ENCODE measurements at places on chromosomes 5 and 9.
A peak's percentile ranks its signal among the peaks of the same experiment; 100 is the strongest.

GRCh38 chr5:123262216-123262823 is 160.9 kb downstream of the CEP120 start:
- no peak for DNase-seq

GRCh38 chr9:32969270-32969669 is 32.2 kb downstream of the APTX start:
- DNase-seq = no peak

DNA sequence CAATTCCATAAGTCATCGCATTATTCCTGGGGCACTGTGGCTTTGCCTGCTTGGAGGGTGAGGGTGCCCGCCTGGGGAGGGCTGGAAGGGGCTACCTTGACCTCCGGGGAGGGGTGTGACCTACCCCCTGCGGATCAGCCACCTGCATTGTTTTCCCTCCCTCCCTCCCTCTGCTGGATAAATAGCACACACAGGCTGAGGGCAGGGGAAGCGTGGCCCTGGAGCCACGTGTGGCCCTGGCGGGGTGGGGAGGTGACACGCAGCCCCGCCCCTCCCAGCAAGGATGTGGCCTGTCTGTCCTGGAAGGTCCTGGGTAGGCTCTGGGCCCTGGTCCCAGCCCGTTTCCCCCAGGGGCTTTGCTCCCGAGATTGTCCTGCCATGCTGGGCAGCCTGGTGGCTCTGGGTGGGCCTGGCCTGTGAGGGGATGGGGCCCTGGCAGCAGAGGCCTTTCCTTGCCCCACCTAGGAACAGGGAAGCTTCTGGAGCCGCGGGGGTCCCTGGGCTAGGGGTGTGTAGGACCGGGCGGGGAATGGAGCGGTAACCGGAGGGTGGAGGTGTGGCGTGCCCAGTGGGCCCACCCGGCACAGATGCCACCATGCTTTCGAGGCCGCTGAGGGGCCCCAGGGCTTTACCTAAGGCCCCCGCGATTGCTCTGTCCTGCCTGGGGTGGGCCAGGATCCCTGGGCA is 33.4 kb downstream of the RXRA start:
- peak; percentile 64 for DNase-seq

DNA sequence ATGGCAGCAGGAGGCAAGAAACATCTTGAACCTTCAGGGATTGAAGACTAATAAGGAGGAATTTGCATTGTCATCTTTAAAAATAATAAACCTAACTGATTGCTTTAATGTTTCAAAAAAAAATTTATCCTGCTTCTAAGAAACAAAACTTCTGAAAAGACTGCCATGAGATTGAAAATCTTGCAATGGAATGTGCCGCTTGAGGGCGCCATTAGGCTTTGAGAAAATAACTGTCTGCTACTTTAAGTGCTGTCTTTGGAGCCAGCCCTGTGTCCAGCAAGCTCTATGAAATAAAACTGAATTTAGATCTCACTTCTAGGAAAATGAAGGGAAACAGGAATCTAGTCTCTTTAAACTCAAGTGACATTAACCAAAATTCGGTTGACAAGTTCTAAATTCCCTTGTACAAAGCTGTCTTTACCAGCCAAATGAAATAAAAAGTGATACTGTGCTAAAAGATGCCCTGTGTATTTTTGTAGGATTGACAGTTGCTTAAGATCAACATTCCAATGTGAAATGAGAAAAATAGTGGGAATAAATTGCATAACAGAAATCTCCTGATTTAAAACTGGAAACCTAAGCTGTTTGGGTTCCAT is 79.4 kb downstream of the ESM1 start:
- DNase-seq = peak; percentile 58

- DNase-seq = no peak
These were observed 192.1 kb upstream of the CLINT1 start for GRCh38 chr5:158051036-158051435.

DNA sequence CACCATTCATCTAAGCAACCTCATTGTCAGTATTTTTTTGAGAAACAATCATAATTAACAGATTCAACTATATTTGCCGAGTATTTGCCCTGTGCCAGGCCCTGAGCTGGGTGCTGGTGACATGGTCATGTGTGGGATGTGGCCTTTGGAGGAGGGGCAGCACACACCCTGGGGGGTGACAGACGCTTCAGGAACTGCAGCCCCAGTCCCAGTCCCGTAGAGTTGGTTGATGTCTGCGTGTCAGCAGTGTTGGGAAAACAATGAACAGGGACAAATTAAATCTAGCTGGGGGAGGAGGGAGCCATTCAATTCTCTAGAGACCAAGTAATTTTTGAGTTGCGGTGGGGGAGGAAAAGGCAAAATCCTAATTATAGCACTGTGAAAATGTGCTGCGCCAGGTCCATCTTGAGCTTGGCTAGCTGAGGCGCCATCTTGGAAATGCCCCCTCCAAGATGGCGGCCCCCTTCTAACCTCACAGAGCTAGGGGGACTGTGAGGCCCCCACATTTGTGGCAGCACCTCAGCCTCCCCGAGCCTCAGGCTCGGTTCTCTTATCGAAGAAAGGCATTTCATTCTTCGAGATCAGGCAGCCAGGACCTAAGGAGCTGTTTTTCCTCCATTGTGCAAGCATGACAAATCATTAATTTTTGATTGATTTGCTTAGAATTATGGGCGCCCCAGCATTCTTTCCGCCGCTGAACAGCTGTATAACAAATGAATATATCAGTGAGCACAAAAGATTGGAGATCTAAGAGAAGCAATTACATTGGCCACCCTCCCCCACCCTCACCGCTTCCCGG is 87.8 kb downstream of the ZNF618 start:
- no peak for DNase-seq

GRCh38 chr5:79107020-79107796 is 4.4 kb upstream of the BHMT start:
- peak; percentile 26 for DNase-seq

DNA sequence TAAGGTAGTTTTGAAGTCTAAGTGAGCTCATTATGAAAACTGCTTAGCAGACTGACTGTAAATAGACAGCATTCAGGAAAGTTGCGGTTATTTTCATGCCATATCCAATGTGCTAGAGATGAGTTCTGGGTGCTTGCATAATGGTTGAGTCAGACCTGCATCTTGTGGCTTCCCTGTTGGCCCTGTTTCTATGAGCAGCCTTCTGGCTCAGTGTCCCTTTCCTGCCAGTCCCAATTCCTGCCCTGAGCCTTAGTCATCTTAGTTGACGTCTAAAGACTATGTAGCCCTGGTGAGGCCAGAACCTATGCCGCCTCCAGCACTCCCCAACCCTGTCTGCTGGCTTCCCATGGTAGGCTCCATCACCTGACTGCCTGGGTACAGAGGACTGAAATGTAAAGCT is 76.3 kb upstream of the TNFSF8 start:
- no peak for DNase-seq

- no peak for DNase-seq
These were observed 47.7 kb downstream of the UGCG start for GRCh38 chr9:111944241-111944866.

DNA sequence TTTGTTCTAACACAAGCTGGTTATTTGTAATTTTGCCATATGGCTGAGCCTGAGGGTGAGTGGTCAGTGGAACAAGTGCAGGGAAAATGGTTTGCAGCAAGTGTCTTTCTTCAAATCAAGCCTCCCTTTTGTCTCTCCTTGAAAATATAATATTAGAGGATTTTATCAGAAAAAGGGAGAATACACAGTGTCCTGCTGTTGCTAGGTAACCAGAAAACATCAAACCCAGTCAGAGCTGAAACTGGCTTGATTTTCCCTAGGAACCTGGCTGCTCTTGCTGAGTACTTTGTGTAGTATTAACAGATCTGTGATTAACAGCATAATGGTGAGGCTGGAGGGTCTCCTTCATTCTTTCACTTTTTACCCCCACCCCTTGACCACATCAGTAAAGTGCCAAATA is 314.0 kb downstream of the ARHGEF28 start:
- no peak for DNase-seq

DNA sequence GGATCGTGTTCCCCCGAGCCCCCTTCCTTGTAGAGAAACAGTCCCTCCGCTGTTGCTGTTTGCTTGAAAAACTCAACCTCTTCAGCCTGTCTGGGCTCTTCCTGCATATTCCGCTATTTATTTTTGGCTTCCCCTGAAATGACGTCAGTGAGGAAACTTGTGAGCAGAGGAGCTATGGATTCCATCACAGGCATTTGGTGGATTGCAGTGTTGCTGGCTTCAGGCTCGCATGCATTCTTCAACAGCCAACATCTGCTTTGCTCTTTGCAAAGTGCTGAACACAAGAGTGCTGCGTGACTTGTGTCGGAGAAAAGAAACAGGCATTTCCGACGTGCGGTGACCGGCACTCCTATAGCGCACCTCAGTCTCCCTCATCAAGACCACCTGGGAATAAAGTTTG is 232.7 kb downstream of the RFK start:
- DNase-seq = no peak

GRCh38 chr5:573976-574375 is 38.2 kb upstream of the CEP72 start:
- no peak for DNase-seq

DNA sequence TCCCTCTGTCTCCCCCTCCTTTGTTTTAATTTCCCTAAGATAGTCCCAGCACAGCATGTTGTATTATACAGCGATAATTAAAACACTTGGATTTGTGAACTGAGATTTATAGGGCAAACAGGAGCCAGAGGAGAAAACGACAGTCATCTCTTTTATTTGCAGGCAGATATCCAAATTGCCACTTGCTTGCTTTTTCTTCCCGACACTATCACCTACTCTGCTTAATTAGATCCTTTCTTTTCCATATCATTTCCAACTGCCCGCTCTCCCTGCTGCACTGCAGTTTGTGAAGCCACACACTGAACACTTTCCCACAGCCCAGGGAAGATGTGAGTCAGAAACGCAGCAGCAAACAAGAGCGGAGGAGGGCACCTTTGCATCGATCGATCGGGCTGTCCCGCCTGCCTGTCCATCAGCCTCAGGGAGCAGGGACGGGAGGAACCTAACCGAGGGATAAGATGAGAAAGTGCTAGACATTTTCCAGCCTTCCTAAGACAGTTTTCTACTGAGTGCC is 35.8 kb upstream of the SPRY4 start:
- no peak for DNase-seq

DNA sequence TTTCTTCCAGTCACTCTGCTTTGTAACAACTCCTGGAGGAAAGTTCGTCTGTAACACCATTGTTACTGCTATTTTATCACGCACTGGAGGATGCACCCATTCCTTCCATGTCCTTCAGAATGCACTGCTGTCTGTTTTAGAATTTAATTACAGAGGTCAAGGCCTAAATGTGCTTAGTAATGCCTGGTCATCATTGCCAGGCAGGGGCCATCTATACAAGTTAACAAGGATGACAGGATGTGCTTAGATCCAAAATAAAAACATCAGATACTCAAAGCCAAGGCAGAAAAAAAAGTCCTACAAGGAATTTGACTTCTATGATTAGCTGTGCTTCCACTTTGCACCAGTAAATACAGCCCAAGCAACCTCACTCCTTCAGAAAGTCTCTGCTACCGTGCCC is 371.4 kb downstream of the SEMA5A start:
- no peak for DNase-seq

DNA sequence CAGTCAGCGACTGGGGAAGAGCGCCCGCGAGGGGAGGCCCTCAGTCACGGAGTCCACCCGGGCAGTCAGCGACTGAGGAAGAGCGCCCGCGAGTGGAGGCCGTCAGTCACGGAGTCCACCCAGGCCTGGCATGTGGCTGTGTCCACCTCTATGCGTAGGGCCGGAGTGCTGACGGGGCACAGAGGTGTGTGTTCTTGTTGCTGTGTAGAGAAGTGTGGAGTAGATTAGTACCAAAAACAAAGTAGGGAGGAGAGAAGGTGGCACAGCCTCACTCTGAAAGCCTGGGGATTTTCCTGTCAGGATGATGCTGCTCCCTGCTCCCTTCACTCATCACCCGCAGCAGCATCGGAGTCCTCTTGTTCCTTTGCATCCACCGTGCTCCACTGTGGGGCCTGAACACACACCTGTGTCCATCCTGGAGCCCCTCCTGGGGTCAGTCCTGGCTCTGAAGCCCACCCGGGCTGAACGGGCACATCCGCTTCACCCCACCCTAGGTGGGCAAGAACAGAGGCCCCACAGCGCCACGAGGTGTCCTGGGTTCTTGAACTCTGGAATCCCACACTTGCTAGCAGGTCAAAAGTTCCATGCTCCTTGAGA is 37.9 kb downstream of the AHRR start:
- no peak for DNase-seq

DNA sequence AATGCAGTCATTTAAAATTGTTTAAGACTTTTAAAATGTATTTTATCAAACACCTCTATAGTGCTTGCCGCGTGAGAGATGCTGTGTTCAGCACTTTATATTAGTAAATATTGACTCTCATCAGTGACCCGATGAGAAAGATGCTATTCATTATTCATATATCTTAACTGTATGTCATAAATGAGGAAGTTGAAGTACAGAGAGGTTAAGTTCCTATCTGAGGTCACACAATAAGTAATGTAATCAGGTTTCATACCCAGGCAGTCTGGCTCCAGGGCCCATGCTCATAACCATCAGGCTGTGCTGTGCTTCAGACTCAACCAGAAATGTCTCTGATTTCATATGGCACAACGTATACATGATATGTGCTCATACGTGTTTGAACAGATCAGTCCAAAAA is 119.0 kb downstream of the SV2C start:
- no peak for DNase-seq

GRCh38 chr5:15463231-15463980 is 36.6 kb upstream of the FBXL7 start:
- DNase-seq = no peak

DNA sequence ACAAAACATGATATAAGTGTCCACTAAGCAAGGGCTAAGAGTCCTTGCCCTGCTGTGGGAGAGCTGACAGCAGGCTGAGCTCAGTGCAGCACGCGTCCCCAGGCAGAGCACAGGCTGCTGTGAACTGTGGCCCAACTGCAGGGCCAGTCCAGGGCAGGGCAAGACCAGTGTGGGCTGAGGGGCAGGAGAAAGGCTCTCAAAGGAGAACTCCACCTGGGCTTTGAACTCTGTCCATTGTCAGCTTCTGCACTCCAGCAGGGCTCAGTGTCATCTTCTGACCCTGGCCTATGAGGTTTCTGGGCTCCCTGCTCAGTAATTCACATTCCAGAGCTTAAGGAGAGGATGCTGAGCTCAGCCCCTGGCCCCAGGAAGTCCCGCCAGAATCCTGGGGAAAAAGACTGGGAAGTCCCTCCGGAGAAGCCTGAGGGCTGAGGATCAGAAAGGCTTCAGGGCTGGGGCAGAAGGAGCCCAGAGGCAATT is 37.4 kb downstream of the LHFPL2 start:
- no peak for DNase-seq

Data from hematopoietic multipotent progenitor cell treated with erythropoietin and hydrocortisone succinate and interleukin-3 and kit ligand, for 8 days (in vitro differentiated cells).